ENCODE measurements at places on chromosomes 6 and 20.
A peak's percentile ranks its signal among the peaks of the same experiment; 100 is the strongest.

GRCh38 chr6:104123227-104123626 lies 736.5 kb downstream of the HACE1 start:
- no peak for DNase-seq

DNA sequence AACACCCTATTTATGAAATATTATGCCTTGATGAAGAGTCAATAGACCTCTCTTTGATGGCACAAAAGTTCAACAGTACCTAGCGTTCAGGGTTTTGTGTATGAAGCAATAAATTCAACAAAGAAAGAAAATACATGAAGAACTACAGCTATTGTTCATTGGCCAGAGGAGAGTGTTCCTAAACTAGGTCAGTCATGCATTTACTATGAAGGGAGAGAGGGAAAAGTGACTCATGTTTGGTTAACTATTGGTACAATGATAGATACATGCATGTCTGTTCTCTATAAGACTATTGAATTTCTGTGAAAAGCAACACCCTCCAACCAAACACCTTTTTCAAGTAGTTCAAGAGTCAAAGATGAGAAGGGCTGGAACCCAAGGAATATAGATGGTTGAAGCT lies 50.7 kb downstream of the CLIC5 start:
- DNase-seq, result no peak

GRCh38 chr6:10381133-10381829 lies 33.6 kb downstream of the TFAP2A start:
- no peak for DNase-seq

- no peak for DNase-seq
Measured at GRCh38 chr6:13561624-13562267, 12.7 kb upstream of the SIRT5 start.

DNA sequence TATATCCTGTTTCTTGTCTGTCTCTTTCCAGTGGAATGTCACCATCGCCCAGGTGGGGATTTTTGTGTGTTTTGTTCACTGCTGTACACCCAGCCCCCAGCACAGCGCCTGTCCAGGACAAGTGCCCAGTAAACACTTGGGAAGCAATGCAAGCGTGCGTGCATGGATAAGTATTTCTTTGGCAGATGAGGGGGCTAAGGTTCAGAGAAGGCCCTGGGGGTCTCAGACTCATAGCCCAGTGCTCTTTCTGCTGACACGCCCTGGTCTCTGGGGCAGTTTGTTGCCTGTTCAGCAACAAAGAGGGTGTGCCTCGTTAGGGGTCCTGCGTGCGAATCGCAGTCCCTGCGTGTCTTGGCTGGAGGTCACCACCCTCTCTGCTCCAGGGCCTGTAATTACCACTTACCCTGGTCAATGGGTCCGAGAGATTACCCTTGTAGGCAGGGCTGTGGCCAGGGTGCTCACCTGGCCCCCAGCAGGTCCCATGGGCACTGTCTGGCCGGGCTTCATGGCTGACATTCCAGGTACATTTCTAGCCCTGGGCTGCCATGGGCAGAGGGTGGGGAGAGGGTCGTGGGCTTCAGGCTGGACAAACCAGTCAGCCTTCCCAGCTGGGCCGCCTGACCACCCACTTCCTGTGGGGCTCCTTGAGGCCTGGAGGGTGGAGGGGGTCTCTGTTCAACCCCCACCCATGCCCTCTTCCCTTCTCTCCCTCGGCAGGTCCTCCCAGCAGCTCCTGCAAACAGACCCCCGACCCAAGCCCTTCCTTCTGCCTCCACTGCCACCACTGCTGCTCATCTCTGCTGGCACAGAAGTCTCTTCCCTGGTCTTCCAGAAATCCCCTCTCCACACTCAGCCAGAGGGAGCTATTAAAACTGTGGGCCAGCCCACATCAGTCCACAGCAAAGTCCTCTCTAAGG lies 87.1 kb downstream of the CEBPB start:
- DNase-seq, result no peak

- no peak for DNase-seq
Measured at GRCh38 chr6:158797331-158798310, 21.5 kb downstream of the EZR start.

GRCh38 chr6:13034316-13034715 lies 294.0 kb downstream of the TBC1D7 start:
- no peak for DNase-seq

- no peak for DNase-seq
Measured at GRCh38 chr6:69942485-69942884, 76.1 kb downstream of the COL19A1 start.

DNA sequence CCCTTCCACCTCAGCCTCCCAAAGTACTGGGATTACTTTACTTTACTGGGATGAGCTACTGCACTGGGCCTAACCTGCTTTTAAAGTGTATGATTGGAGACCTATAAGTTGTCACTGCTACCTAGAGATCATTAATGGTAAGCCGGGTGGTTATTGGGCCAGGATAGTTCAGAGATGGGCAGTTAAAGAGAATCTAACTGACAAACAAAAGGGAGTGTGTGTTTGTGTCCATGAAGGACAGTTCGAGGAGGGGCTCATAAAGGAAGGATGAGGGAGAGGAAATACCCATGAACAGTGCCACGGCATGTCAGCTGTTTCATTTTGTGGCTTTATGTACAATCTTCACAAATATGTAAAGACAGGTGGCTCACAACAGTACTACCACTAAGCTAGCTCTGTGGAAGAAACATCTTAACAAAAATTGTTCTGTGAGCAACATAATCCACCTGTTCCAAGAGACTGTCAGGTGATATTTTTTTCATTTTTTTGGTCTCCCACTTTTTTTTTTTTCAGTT lies 69.7 kb upstream of the FAM8A1 start:
- DNase-seq, result no peak

- DNase-seq, result no peak
Measured at GRCh38 chr6:12328701-12329100, 38.5 kb downstream of the EDN1 start.

GRCh38 chr20:39799366-39799965 lies 837.3 kb downstream of the DHX35 start:
- no peak for DNase-seq

DNA sequence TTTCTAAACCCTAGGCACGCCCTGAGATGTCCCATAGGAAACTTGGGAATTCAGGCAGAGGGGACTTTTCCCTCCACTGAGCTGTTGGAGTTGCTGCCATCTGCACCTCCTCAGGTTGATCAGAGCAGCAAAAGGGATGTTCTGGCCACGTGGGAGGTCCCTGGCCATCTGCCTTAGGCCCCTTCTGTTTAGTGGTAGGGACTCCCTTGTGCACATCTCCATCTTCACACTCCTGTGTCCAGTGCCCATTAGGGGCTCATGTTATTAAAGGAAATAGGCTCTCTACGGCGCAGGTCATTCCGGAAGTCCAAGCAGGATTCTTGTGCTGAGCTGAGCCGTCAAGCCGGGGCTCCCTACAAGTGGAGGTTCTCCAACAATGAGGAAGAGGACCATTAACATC lies 237.8 kb upstream of the RIN2 start:
- DNase-seq, result no peak

- peak; percentile 62 for DNase-seq
Measured at GRCh38 chr6:49531774-49532569, 18.5 kb upstream of the C6orf141 start.

- no peak for DNase-seq
Measured at GRCh38 chr6:62441182-62441581, 155.2 kb upstream of the KHDRBS2 start.

DNA sequence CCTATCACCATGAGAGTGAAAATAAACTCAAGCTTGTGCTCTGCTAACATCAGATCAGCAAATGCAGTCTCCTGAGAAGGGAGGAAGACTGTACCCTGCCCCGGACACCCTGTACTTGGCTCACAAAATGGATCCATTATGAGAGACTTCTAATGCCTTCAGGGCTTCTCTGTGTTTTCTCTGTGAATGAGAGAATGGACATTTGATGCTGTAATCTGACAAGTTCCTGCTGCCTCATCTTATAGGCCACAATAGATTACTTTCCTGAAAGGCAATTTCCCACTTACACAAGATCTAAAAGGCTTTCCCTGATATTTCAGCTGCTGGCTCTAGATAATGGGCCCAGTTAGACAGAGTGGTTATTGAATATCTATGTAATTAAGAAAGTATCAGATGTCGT lies 117.2 kb downstream of the OTOR start:
- no peak for DNase-seq

- DNase-seq, result no peak
Measured at GRCh38 chr6:170250455-170250854, 40.4 kb downstream of the DLL1 start.

DNA sequence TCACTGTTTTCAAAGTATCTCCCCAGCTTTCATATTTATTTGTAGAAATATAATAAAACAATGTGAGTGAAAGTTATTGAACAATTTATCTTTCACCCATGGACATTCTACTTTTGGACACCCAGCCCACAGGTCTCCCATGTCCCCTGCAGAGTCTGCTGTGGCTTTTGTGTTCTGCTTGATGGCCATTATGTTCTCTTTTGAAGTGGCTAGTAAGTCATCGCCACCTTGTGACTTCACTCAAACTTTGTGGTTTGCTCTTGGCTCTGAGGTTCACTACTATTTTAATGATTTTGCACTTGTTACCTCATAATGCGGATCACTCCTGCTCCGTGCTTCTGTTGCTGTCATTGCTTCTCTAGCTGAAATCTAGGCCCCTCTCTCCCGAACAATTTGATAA lies 10.2 kb upstream of the DEFB113 start:
- no peak for DNase-seq

DNA sequence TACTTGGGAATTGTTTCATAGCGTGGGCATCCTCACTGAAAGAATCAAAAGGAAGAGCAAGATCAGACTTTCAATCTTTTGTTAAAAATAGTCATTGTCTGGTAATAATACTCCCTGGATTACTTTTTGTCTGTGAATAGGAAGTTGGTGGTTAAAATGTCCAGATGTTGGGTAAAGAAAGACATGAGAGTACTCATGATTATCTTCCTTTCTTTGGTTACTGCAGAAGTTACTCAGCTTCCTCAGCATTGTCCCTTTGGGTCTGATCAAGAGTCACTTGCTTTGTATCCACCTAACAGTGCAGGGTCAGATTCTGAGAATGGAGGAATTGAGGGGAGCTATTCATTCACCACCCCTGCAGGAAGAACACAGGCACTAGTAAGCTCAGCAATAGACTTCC lies 54.6 kb downstream of the RIN2 start:
- no peak for DNase-seq

GRCh38 chr6:37176268-37177076 lies 6.5 kb downstream of the PIM1 start:
- DNase-seq, result no peak

DNA sequence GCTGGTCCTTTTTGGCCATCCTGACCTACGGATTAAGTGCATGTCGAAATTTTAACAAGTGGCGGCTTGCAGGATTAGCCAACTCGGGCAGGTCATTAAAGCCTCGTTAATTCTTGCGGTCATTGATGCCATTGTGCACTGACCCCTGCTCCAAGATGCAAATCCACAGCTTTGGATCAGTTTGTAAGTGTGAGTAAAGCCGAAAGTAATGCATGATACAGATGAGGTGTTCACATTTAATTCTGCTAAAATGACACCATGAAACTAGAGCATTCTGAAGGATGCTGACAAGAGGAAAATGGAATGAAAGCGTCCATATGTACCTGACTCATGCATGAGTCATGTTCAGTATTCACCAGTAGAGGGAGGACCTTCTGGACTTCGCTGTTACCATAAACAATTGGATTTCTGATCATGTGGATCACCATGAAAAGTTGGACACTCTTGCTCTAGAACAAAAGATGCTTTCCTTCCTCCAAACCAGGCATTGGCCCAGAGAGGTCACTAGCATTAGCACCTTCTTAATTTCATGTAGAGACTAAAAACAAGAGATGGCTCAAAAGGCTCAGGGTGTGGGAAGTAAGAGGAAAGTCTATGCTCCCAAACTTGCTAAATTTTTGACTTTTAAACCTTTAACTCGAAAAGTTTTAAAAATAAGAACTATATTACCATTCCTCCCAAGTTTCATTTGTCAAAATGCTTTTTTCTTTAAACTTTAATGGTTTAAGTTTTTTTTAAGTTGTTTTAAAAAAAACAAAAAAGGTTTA lies 48.0 kb downstream of the MUC22 start:
- DNase-seq, result no peak

- DNase-seq, result no peak
Measured at GRCh38 chr20:40687384-40688128, 1.5 kb downstream of the MAFB start.

DNA sequence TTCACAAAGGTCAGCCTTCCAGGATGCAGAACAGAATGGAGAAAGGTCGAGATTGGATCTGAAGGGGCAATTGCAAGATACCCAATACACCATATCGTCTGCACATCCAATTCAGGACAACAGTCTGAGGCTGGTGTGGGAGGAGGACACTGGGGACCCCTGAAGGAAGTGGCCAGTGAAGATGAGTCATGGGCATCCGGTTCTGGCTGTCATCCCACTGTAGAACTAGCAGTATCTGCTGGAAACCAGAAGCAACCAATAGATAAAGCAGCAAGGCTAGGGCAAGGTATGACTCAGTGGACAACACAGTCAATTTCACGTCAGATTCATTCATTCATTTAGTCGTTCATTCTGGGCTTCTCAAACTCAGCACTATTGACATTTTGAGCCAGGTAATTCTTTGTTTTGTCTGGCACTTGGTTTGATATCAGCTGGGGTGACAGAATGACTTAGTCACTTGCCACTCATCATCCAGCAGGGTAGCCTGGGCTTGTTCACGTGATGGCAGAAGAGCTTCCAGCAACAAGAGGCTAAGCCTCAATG lies 30.3 kb upstream of the SHLD1 start:
- DNase-seq, result no peak

DNA sequence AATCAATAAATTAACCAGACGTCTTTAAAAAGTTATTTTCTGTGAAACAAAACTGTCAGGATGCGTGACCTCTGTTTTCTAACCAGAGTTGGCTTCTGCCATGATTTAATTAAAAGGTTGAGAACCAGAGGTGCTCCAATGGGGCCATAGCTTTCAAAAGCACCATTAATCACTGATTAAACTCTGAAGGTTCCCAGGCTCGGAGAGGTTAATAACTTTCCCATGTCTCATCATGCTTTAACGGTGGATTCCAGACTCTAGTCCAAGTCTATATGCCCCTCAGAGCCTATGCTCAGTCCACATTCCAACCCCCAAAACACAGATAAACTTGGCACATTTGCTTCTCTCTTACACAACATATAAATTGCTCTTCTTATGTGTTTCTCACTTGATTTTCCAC lies 95.5 kb downstream of the SNAP91 start:
- DNase-seq, result no peak

DNA sequence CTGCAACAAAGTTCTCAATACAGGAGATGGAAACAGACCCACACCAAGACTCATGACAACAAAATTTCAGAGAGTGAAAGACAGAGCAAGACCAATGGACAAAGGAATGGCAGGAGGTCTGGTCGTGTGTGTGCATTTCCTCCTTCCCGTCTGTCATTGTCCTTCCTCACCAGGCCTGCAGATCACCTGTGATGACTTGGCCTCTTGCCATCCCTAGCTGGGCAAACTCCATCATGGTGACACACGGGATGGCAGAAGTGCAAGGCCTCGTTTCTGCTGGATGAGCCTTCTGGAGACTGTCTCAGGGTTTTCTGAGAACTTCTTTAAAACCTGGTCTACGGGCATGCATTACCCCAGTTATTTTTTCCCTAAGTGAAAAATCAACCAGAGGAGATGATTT lies 49.2 kb downstream of the RPP21 start:
- DNase-seq, result no peak

GRCh38 chr6:1388630-1389368 lies 577 bp upstream of the FOXF2 start:
- DNase-seq, result no peak

- DNase-seq, result no peak
Measured at GRCh38 chr6:125919618-125920017, 37.0 kb upstream of the HINT3 start.
